Effector CD8-positive, alpha-beta T cell (primary cell): ENCODE measurements at places on chromosomes 12 and 14.

GRCh38 chr14:33052943-33053342 lies 114.3 kb downstream of the NPAS3 start:
- DNase-seq = no peak

- DNase-seq = no peak
Observed at GRCh38 chr12:119222222-119222951, 43.7 kb downstream of the HSPB8 start.

DNA sequence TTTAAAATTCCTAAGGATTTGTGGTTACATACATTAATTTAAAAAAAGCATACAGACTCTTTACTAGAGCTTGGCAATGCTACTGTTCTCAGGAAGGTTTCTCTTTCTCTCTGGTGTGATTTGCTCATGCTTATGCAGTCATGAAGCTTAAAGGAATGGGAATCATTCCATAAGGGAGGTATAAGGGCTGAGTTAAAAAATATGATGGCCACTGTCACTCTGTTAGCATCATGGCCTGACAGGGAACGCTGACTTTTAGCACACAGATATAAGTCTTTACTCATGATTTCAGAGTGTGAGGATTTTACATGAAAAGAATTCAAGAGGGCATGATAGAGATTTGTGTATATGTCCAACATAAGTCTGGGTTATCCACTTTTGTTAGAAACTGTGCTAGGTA lies 3.8 kb downstream of the MYF5 start:
- no peak for DNase-seq

DNA sequence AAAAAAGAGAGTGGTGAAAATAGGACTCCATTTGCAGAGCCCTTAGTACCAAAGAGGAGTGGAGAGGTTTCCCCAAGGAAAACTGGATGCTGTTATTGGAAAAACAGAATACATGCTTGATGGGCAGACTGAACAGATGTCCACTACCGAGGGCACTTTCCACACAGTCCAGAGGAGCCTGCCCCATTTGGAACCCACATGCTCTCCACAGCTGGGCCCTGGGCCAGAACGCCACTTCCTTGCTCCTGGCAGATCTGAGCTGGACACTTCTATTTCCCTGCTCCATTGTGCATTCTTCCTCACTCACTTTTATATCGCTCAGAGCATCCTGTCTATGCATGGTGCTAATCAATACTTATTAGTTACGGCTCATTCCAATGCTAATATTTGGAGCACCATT lies 249.9 kb downstream of the SLC15A4 start:
- DNase-seq = no peak
